ENCODE measurements at places on chromosomes 12 and 14.
A peak's percentile ranks its signal among the peaks of the same experiment; 100 is the strongest.

GRCh38 chr12:52086366-52086765 is 6.9 kb downstream of the SMIM41 start:
- no peak for DNase-seq

- no peak for DNase-seq
Observed at GRCh38 chr12:92539976-92540781, 162.6 kb upstream of the PLEKHG7 start.

GRCh38 chr12:132327336-132328171 is 1.8 kb downstream of the GALNT9 start:
- peak; percentile 19 for DNase-seq

GRCh38 chr14:78985668-78986381 is 815.7 kb downstream of the NRXN3 start:
- DNase-seq = no peak

- no peak for DNase-seq
Observed at GRCh38 chr12:2391740-2392331, 339.0 kb downstream of the CACNA1C start.

DNA sequence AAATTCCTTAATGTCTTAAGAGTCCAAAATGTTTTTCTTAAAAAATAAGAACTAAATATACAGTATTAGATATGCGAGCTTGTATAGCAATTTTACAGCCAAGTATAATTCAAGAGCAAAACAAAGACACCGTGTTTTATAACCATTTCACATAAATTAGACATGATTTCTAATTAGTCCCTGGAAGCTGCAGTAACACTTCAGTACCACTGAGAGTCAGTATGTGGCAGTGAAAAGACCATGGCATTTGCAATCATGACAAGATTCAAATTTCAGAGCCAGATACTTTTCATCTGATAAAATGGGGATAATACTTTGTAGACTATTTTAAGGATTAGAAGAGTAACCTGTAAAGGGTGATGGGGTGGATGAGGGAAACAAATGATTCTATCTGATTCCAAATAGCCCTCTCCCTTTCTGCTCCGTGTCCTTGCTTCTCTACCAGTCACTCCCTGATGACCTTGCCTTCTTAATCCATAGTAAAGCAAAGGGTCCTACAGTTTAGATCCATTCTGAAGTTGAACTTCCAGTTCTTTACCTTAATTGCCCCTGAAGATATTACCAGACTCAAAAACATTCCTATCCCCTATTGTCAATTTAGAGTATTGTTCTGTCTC is 145.4 kb upstream of the ABCD2 start:
- peak; percentile 16 for DNase-seq

GRCh38 chr14:70567791-70568190 is 32.7 kb downstream of the MED6 start:
- no peak for DNase-seq
